Tongue (tissue), 3 donors: ENCODE measurements at places on chromosomes 3 and 15.
A peak's percentile ranks its signal among the peaks of the same experiment; 100 is the strongest.

GRCh38 chr3:67018789-67019526 is 20.9 kb downstream of the KBTBD8 start:
- peak; percentile 85 for DNase-seq

GRCh38 chr3:125098611-125099291 is 43.0 kb upstream of the HEG1 start:
- DNase-seq = no peak

GRCh38 chr3:39587113-39587512 is 119.6 kb downstream of the MOBP start:
- no peak for DNase-seq

GRCh38 chr15:98787936-98788757 is 139.8 kb downstream of the IGF1R start:
- DNase-seq = peak; percentile 57

DNA sequence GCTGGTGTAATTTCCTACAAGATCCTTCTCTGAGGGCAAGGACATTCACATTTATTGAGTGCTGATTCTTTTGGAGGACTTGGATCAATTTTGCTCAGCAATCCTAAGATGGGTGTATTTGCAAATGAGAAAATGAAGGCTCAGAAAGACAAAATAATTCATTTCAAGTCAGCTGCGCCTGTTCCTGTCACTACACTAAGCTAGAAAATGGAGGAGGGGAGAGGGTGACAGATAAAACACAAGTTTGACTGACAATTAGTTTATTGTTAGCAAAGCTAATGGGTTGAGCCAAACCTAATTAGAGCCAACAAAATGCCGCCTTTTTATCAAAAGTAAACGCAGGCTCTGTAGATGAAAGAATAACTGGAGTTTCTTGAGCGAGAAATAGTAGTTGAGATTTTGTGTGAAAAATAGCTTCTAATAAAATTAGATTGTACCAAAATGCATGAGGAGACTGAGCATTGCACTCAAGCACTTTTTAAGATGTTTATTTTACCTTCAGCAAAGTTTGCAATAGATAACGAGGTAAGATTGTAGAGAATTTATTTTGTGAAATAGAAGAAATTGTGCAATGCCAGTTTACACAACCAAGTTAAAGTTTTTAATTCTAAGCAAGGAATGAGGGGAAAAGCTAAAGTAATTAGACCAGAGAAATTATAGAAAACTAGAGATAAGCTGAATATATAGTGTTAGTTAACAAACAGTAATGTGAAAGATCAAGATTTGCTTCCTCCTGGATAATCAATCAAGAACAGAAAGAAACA is 39.6 kb upstream of the SECISBP2L start:
- no peak for DNase-seq

GRCh38 chr15:31473385-31474058 is 146.9 kb downstream of the KLF13 start:
- DNase-seq = no peak

DNA sequence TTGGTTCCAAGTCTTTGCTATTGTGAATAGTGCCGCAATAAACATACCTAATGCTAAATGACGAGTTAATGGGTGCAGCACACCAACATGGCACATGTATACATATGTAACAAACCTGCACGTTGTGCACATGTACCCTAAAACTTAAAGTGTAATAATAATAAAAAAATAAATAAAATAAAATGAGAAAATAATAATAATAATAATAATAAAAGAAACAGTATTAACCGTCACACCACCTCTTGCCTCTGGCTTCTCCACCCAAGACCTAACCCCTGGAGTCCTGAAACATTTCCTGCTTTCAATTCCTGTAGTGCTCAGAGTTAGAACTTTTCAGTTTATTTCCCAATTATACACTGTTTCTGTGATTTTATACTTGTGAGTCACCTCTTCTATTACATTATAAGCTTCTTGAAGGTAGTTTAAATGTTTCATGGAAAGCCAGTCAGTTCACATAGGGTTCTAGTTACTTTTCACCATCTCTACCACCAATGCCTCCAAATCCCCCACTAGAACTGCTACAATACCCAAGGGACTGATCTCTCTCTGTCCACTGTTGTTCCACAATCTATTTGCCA is 18.4 kb upstream of the GHSR start:
- DNase-seq = no peak
